ENCODE measurements at places on chromosomes 16 and 17. TPM values are rescaled to one million over a fixed set of nuclear protein-coding genes. Genes with fewer than 3 reads are reported as not detected.

The DOC2A gene
- not detected for total RNA-seq

The CD300H gene
- not detected for total RNA-seq

The SLC6A2 gene
- not detected for total RNA-seq

The PRSS22 gene
- not detected for total RNA-seq

The APPBP2 gene
- total RNA-seq = 59.1 TPM

The SLC13A5 gene
- total RNA-seq = not detected
